ENCODE measurements at places on chromosomes 3 and 15.

DNA sequence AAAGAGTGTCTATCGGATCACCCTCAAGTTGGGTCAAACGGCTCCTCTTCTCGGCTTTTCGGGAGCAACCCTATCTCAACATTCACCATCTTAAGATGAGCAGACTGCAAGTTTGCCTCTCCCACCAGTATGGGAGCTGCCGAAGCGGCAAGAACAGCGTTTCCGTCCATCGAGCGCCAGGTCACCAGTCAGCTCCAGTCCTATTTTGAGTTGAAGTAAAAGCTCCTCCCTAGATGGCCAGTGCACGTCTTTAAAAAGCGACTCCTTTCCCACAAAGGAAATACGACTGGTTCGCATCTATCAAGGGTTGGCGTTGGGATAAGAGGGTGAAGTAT is 369 bp upstream of the U2SURP start:
- DNase-seq, result no peak

DNA sequence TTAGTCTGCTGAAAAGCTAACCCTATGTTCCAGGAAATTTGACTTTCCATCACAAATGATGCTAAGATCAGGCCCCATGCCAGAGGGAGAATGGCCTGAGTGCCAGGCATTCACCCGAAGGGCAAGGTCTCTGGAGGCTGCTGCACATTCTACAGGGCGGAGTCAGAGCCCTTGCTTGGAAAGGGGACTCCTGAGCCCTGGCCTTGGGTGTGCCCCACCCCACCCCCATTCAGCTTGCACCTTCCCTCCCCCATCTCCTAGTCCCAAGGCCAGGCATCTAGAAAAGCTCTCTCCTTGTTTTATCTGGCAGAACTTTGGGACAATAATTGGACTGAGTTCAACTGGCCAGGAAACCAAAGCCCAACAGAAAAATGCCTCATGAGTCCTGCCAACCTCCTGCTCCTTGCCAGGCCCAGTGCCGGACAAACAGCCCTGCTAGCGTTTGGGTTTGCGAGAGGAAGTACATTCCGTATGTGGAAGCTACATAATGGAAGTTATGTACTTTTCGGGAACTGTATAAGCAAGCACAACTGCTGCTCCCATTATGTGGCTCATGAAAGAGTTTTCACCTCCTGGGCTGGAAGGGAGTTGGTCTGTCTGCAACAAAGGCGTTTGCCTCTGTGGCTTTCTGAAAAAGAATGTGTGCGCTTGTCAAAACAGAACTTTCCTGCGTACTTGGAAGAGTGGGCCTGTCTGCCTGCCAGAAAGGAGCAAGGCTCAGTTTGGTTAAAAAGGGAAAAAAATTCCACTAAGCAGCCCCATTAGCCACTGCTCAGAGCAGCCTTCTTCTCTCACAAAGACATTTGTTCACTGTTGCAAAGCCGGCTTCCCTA is 321.5 kb upstream of the CTNNB1 start:
- no peak for DNase-seq

- DNase-seq, result no peak
These were observed 10.6 kb downstream of the TRH start for GRCh38 chr3:129985113-129985512.

DNA sequence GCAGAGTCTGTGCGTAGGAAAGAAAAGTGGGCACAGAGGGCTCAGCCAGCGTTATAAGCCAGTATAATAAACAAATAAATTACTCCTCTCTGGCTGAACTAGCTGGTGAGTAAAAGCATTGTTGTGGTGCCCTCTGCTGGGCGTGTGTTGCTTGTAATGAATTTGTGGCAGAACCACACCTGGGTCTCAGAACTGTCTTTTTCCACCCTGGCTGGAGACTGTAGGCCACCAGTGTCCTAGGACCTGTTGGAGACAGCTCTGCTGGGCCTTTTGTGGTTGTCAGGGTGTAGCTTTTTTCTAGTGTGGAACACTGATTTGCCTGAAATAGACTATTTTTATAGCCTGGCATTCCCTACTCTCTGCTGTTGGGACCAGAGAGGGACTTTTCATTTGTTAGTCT is 130.5 kb upstream of the EIF1B start:
- DNase-seq, result no peak

DNA sequence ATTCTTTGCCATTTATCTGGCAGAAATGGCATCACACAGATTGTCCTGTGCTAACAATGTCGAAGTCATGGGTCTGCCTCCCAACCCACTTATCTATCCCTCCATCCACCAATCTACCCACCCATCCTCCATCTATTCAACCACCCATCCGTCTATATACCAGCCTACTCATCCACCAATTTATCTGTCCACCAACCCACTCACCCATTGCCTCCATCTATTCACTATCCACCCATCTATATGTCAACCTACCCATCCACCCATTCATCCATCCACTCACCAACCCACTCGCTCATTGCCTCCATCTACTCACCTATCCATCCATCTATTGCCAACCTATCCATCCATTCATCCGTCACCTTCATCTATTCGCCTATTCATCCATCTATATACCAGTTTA is 521.2 kb downstream of the SHQ1 start:
- no peak for DNase-seq

GRCh38 chr15:60552224-60552623 is 73.3 kb upstream of the ICE2 start:
- no peak for DNase-seq

- DNase-seq, result no peak
These were observed 13.1 kb downstream of the DNAAF4 start for GRCh38 chr15:55494931-55495330.

GRCh38 chr15:94105760-94106159 is 125.6 kb upstream of the MCTP2 start:
- no peak for DNase-seq

DNA sequence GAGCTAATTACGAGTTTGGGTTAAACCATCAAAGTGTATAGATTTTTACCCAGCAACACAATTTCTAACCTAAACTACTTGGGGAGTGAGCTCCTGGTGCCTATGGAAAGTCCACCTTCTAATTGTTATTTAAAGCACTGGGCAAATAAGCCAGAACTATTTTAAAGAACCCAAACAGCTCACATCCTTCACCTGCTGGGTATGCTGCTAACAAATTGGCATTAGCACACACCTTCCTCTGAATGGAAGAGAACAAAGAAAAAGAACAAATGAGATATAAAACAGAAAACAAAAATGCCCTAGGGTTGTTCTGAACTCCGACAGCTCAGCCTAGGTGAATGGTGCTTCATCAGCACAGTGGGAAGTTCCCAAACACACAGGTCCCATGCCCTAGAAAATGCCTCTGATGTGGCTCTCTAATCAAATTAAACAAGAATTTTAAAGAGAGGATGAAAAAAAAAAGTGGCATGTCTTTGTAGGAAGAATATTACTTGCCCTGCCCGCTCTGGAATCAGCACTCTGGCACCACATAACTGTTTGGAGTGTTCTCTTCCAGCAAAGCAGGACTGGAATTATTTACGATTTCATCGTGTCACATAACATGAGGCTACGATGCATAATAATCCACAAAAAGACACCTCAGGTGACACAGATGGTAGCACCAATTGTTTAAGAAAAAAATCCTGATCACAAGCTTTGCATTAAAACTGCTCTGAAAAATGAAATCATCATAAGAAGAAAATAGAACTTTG is 334.4 kb downstream of the GBE1 start:
- DNase-seq, result no peak

DNA sequence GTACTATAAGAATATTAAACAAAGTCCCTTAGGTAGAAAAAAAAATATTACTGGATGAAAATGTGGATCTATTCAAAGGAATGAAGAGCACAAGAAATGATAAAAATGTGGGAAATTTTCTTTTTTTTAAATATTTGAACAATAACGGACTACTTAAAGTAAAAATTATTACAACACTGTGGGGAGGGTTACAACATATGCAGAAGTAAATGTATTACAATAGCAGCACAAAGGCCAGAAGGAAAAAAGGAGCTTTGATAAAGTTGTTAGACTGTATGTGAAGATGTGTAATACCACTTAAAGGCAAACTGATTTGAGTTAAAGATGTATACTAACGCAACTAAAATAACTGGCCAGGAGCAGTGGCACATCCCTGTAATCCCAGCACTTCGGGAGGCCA is 427.1 kb downstream of the SHQ1 start:
- DNase-seq, result no peak

DNA sequence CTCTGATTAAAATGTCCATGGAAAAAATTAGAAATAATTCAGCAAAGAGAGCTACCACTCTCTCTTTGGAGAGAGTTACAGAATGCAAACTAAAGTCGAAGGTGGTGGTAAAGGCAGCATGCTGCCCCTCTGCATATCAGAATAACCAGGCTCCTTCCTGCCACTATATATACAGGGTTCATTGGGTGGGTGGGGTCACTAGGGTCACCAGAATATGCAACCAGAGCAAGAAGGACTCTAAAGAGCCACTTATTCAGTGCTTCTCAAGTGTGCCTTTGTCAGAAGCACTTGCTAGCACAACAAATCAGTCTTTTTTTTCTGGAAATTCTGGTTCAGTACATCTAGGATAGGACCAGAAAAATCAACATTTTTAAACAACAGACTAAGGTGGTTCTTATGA is 70.0 kb downstream of the MTHFS start:
- DNase-seq, result no peak

DNA sequence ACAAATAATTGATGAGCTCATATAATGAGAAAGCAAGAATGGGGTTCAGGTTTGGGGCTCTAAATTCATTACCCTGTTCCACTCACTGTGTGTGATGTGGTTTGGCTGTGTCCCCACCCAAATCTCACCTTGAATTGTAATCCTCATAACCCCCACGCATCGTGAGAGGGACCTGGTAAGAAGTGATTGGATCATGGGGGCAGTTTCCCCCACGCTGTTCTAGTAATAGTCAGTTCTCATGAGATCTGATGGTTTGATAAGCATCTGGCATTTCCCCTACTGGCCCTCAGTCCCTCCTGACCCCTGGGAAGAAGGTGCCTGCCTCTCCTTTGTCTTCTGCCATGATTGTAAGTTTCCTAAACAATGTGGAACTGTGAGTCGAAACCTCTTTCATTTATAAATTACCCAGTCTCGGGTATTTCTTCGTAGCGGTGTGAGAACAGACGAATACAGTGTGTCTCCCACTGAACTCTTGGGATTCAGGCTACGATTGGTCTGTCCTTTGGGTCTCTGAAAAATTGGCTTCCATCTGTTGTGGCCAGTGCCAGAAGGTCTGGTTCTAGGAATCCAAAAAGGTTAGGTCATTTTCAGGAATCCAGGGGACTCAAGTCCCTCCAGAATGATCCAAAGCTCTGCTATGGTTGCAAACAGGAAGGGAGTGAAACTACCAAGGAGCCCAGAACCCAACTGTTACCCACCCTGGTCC is 87.7 kb downstream of the XXYLT1 start:
- DNase-seq, result no peak

DNA sequence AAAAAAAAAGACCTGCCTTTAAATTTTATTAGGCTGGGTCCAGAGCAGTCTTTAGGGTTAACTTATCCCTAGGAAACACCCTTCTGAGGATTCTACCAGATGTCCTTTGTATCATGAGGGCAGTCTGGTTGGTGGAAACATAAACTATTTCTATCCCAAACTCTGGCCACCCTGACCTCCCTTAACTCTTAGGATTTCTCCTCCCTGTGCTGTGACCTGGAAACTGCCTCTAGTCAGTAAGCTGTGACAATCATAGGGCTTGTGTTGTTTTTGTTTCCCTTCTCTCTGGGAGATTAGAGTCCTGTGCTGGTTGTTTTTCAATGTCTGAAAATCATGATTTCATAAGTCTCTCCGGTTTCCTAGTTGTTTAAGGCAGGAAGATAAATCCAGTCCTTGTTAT is 78.1 kb downstream of the TNFAIP8L3 start:
- no peak for DNase-seq

DNA sequence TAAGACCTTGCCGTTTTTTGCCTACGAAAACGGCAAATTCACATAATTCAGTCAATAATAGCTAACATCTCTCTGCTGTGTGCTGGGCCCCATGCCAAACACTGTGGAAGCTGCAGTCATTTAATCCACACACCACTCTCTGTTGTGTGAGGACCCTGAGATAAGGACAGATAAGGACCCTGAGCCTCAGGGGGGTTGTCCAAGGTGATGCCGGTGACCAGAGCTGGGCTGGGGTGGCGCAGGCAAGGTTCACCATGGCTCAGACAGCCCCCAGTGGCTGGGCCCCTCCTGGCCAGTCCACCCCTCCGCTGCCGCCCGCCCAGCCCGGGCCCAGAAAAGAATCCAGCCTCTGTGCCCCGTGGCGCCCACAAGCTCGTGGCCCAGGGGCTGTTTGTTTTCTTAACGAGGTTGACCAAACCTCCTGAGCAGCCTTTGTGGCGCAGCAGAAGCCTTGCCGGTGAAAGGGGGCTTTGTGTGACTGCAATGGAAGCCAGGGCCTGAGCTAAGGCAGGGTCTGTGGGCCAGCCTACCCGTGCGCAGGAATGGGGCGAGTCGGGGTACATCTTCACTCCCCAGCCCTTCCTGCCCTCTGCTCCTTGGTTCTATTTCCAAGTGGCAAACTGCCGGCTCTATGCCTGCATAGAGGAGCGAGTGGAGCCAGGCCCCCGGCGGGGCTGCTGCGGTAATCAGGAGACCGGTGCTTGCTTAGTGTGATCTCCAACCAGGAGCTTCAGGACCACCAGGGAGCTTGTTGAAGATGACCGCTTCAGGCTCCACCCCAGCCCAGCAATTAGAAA is 4.4 kb upstream of the SNX22 start:
- no peak for DNase-seq

DNA sequence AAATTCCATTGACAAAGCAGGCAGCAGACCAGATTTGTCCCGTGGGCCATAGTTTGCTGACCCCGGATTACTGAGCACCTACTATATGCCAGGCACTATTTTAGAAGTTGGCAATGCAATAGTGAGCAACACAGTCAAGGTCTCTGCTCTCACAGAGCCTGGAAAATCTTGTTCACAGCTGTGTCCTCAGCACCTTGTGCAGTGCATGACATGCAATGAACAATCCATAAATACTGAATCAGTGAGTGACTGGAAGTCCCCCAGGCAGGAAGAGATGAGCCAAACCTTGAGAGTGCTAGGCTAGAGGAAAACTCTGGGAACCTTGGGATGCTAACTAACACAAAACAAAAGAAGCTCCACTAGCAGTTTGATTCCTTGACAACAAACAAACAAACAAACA is 14.4 kb downstream of the TM4SF1 start:
- no peak for DNase-seq

- DNase-seq, result no peak
These were observed 533.7 kb upstream of the ATP11B start for GRCh38 chr3:182259579-182259978.

GRCh38 chr15:93146196-93146595 is 57.2 kb upstream of the RGMA start:
- DNase-seq, result no peak

DNA sequence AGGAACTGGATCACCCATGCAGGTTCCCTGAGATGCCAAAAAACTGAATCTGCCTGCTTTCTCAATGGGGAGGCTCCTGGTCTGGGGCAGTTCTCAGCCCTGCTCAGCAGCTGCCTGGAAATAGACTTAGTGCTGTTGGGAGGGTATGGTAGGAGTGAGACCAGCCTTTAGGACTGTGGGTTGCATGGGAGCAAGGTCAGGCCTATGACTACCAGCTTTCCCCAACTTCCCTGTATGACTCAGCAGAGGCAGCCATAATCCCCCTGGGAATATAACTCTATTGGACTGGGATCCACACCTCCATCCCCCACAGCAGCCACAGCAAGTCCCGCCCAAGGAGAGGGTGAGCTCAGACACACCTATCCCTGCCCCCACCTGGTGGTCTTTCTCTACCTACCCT is 87.0 kb downstream of the CFAP44 start:
- no peak for DNase-seq

Data from stimulated activated CD4-positive, alpha-beta T cell treated with anti-CD3 and anti-CD28 coated beads, Interleukin-15, amount 100 ng/mL, for 1 hour (primary cell).